ENCODE measurements at places on chromosomes 5 and 9. TPM values are rescaled to one million over a fixed set of nuclear protein-coding genes. Genes with fewer than 3 reads are reported as not detected.

DNA sequence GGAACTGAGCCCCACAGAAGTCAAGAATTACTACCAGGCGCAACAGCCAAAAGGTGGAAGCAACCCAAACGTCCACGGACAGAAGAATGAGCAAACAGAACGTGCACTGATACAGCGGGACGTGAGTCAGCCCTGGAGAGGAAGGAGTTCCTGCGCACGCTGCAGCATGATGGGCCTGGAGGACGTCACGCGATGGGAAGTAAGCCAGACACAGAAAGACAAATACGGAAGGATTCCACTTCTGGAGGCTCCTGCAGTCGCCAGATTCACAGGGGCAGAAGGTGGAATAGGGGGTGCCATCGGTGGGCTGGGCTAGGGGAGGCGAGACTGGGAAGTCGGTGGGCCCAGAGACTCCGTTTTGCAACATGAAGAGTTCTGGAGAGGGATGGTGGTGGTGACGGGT, 80.3 kb upstream of the PHYKPL start:
- peak; percentile 75 for DNase-seq

- DNase-seq, result peak; percentile 24
These were observed 40.7 kb downstream of the SECISBP2 start for GRCh38 chr9:89358985-89359384.

GRCh38 chr9:86250123-86250522, 9.3 kb downstream of the C9orf153 start:
- DNase-seq, result no peak

- no peak for DNase-seq
These were observed 33.3 kb upstream of the EPB41L4B start for GRCh38 chr9:109354190-109354589.

- DNase-seq, result no peak
These were observed 88.9 kb downstream of the PCSK5 start for GRCh38 chr9:75979362-75979761.

DNA sequence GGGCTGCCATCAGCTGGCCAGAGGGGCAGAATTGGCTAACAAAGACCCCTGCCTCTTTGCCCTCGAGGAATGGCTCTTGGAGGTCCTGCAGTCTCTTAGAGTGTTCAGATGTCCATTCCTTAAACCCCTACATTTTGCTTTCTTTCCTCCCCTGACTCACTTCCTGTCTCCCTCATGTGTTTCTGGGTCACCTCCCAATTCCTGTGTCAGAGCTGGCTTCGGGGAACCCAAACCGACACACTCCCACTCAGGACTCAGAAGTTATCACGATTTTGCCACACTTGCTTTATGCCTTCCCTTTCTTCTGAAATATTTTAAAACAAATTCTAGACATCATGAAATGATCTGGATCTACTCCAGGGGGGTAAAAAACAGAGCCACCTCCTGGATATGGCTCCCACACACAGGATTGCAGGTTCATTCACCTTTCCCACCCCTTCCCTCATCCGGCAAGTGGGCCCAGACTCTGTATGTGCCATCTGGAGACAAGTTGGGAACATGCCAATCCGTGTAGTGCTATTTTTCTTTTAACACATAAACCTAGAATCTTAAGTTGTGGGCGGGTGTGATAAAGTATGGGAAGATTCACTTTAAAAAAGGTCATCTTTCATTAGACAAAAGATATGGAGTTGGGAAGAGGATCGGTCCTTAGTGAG, 145.7 kb downstream of the NXNL2 start:
- DNase-seq, result no peak

DNA sequence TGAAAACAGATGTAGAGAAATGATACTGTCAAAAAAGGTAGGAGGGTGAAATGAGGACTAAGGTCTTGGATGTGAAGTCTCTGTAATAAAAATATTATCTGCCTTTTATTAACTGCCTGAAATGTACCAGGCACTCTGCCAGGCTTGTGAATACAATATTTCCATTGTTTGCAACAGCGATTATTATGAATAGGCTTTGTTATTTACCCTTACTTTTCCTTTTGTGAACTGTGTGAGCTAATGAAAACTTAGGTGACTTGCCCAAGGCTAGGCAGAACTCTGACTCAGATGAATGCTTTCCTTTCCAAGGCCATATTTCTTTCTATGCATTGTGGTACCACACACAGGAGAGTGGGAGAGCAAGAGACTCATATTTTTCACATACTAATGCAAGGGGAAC, 204.1 kb downstream of the CDH12 start:
- no peak for DNase-seq

DNA sequence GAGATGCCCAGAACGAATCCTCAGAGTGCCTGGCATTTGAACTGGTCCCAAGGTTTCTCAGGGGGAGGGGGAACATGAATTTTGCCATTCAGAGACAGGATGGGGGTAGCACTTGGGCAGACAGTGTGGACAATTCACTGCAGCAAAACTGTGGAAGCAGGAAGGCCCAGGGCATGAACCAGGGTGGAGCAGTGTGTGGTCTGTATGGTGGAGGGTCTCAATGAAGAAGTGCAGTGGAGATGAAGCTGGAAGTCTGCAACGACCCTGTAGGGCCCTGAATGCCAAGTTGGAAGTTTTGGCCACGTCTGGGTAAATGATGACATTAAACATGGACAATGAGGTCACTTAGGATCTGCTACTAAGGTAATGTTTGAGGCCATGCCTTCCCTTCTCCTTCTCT, 273.9 kb downstream of the CDK5RAP2 start:
- DNase-seq, result no peak

DNA sequence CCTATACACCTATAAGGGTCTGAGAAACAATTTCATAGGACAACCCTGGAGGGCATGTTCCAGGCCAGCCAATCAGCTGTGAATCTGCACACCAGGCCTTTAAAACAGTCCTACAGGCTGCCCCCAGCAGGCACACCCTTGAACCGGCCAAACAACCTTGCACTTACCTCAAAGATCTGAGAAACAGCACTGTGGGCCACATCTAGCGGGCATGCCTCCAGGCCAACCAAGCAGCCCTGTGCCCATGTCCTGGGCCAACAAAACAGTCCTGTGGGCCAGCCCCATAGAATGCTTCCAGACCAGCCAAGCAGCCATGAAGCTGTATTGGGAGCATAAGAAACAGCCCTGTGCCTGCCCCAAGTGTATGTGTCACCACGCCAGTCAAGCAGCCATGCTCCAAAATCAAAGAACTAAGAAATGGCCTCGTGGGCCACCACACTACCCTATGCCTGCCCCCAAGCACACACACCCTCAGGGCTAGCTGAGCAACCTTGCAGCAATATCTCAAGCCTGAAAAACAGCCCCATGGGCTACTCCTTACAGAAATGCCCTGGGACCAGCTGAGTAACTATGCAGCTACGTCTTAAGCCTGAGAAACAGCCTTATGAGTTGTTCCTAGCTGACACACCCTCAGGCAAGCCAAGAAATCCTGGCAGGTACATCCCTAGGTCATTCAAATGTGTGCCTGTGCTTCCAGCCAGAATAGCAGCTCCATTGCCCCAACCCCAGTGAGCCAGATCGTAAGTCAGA, 2243.8 kb upstream of the C9orf72 start:
- no peak for DNase-seq

DNA sequence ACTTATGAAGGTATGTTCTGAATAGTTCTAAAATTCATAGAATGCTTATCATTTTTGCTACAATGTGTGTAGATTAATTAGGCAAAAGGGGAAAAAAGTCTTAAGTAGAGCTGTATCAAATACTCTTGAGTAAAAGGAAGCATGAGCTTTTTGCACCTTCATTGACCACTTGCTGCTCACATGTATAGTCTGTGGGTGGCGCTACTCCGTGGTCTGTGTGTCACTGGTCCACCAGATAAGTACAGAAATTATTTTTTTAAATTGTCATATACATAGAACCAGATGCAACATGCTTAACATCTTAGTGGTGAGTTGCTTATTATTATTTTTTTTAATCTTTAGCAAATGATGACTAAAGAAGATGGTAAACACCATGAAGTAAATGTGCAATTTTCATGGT, 130.2 kb downstream of the MAN2A1 start:
- DNase-seq, result no peak

DNA sequence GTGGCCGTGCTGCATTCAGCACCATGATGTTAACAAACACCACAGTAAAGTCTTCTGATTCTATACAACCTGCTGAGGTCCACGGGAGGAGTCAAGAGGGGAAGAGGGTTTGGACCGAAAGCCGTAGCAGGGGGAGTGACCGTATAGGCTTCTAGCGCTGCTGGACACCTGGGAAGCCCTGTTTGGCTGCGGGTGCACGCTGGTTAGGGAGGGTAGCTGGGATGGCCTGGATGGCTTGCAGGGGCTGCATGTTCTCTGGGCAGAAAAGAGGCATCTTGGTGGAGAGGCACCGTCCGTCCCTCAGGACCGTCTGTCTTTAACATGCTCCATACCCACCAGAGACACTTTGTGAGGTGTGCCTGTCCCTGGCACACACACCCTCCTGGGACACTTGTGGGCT, 251.0 kb upstream of the IRX1 start:
- no peak for DNase-seq

- DNase-seq, result no peak
These were observed 4.9 kb downstream of the NADK2 start for GRCh38 chr5:36236801-36237200.

GRCh38 chr9:4674783-4675182, 4.6 kb upstream of the CDC37L1 start:
- no peak for DNase-seq

DNA sequence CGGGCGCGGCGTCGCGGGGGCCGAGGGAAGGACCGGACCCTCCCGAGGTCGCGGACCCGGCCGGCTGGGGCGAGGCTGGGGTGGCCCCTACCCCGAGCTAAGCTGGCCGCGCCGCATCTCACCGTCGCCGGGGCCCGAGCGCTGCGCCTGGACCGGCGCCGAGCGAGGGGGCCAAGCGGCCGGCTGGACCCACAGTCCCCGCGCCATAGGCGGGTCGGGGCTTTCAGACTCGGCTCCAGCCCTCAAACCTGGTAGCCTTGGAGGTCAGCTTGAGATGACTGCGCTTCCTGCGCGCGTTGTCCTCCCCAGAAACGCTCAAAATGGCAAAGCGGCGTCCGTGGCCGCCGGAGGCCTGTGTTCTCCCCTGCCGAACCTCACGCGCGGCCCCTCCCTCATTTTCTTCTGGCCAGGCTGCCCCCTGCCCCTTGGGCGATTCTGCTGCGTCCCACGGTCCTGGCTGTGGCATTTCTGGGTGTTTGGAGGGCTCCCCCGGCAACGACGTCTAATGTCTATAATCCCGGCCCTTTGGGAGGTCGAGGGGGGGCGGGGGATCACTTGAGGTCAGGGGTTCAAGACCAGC, 8.7 kb upstream of the GRIN1 start:
- DNase-seq, result no peak

- DNase-seq, result peak; percentile 82
These were observed 41.2 kb downstream of the SLC22A5 start for GRCh38 chr5:132410451-132411303.

- DNase-seq, result no peak
These were observed 229.5 kb downstream of the AP3B1 start for GRCh38 chr5:78064941-78065472.

GRCh38 chr5:36492984-36493654, 113.3 kb upstream of the SLC1A3 start:
- DNase-seq, result no peak

DNA sequence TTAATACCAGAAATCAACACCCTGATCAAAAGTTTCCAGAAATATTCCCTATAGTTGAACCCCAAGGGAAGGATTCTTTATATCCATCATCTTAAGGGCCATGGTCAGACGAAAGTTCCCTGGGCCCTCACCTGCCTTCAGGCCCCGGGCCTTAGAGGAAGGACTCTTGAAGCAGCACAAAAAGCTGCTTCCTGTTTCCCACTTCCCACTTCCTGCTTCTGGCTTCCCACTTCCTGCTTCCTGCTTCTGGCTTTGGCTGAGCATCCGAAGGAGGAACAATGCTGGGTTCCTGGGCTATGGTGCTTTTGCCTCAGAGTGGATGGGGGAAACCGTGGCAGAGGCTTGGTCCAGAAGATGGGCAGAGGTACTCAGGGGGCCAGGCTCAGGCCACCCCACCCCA, 25.8 kb upstream of the DAP start:
- no peak for DNase-seq

DNA sequence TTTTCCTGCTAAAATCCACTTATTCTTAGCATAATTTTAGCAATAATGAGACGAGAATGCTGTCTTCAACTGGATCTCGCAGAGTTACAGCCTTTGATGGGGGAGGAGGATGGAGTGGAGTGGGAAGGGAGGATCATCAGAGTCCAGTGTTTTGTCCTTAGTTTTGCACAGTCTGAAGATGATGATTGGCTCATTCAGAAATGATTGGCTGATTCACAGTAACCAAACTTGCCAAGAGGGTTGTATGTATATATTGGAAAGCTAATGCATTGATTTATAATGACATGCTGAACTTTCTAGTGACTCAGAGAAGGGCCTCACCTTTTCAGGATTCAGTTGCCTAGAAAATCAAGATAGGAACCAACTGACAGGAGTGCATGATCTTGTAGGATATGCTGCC, 448.0 kb downstream of the CCDC171 start:
- DNase-seq, result no peak

DNA sequence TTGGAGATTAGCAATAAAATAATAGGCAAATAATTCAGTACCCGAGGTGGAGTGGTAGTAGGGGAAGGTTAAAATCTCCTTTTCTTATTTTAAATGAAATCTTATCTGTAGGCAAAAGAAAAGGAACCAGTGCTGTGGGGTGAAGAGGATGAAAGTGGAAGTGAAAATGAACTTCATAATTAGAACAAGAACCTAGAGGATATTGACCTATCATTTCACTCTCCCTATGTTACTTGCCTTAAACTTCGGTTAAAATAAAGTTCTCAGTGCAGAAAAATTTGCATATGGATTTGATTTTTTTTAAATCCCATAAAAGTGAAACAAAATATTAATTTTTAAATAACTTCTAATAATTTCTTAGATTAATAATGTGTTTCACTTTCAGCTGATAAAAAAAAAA, 1094.9 kb upstream of the C9orf72 start:
- no peak for DNase-seq

DNA sequence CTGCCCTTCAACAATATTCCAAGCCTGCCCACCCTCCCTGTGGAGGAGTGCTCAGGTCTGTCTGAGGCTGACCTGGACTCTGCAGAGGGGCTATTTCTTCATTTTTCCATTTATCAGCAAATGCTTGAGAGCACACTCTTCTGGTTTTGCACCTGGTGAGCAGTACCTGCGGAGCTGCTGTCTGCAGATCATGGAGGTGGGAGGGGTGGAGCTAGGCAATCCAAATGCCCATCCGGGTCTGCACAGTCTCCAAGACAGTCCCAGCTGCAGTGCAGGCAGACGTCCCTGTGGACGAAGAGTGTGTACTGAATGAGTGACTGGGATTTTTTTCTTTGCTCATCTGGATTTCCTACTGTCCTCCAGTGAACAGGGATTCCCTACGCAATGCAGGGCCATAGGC, 239.8 kb downstream of the IRX2 start:
- no peak for DNase-seq

GRCh38 chr5:118008779-118009178, 979.6 kb downstream of the DTWD2 start:
- no peak for DNase-seq

Gene LRRC70
- 5.9 TPM for total RNA-seq

Gene APBB3
- total RNA-seq, result 31.9 TPM

Gene C5orf58
- total RNA-seq, result not detected

Gene CDH9
- total RNA-seq, result not detected

Gene ENTREP1
- 14.6 TPM for total RNA-seq

Gene IFNE
- total RNA-seq, result 5.4 TPM

Gene CCNI2
- 5.8 TPM for total RNA-seq

Gene OTP
- total RNA-seq, result not detected

Gene RGS7BP
- total RNA-seq, result 7.5 TPM

Gene FGF1
- total RNA-seq, result not detected

Gene CEL
- total RNA-seq, result 3.0 TPM

All from ureter (tissue), 1 donor.